ENCODE measurements at places on chromosomes 2 and 18. TPM values are rescaled to one million over a fixed set of nuclear protein-coding genes. Genes with fewer than 3 reads are reported as not detected.

The TBR1 gene
- total RNA-seq = not detected

The DIPK1C gene
- total RNA-seq = not detected

The ALLC gene
- total RNA-seq = not detected

The DNER gene
- total RNA-seq = not detected

The TUBB8B gene
- total RNA-seq = not detected

The VWA3B gene
- total RNA-seq = not detected

The RNU2-63P gene
- total RNA-seq = not detected

The ANTXR1 gene
- 31.5 TPM for total RNA-seq

The ELAC1 gene
- 8.3 TPM for total RNA-seq

The RGPD3 gene
- total RNA-seq = 0.45 TPM

The SLC30A3 gene
- 0.09 TPM for total RNA-seq

The INPP1 gene
- 9.2 TPM for total RNA-seq

The NT5DC4 gene
- total RNA-seq = not detected

The DSC2 gene
- total RNA-seq = 0.82 TPM

The SPATA3 gene
- total RNA-seq = not detected

The XPO1 gene
- 220 TPM for total RNA-seq

The FAM210A gene
- total RNA-seq = 6.2 TPM

The DLX2 gene
- 0.72 TPM for total RNA-seq

The EVX2 gene
- not detected for total RNA-seq

The BCL11A gene
- total RNA-seq = 0.09 TPM

The CACNB4 gene
- total RNA-seq = 4.8 TPM

The RAB27B gene
- total RNA-seq = 1.7 TPM

The CCDC150 gene
- total RNA-seq = 19.7 TPM

The HADHB gene
- total RNA-seq = 107 TPM

The PSMD14 gene
- total RNA-seq = 103 TPM

The GNLY gene
- total RNA-seq = not detected

The EFHD1 gene
- 0.45 TPM for total RNA-seq

Data from fibroblast of the aortic adventitia (primary cell).